ENCODE measurements at places on chromosomes 1 and 21.

DNA sequence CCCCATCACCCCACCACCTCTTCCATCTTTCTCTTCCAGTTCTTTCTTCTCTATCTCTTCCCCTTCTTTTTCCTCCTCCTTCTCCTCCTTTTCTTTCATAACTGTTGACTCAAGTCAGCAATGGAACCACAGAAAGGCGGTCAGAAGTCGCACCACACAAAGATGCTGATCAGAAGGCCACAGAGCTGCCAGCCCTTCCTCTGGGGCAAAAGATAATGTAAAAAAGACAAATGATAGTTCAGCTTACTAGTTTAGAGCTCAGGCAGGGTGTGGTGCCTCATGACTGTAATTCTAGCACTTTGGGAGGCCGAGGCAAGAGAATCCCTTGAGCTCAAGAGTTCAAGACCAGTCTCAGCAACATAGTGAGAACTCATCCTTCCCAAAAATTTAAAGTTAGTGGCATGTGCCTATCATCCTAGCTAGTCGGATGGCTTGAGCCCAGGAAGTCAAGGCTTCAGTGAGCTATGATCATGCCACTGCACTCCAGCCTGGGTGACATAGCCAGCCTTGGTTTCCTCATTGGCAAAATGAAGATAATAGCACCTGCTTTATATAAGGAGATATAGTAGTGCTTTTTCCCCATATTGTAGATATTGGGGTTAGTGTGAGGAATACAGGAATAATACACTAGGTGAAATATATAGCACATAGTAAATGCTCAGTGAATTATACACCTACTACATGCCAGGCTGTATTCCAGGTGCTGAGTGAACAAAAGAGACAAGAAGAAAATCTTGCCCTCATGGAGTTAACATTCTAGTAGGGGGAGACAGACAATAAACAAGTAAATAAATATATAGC is 12.5 kb upstream of the IGSF3 start:
- no peak for DNase-seq

GRCh38 chr1:33255347-33256220 is 708 bp upstream of the ZNF362 start:
- peak; percentile 64 for DNase-seq

GRCh38 chr21:26365849-26366248 is 195.3 kb upstream of the APP start:
- no peak for DNase-seq

GRCh38 chr1:62823556-62823955 is 39.6 kb downstream of the ATG4C start:
- DNase-seq, result no peak

GRCh38 chr21:14115646-14116045 is 95.1 kb downstream of the LIPI start:
- DNase-seq, result no peak

DNA sequence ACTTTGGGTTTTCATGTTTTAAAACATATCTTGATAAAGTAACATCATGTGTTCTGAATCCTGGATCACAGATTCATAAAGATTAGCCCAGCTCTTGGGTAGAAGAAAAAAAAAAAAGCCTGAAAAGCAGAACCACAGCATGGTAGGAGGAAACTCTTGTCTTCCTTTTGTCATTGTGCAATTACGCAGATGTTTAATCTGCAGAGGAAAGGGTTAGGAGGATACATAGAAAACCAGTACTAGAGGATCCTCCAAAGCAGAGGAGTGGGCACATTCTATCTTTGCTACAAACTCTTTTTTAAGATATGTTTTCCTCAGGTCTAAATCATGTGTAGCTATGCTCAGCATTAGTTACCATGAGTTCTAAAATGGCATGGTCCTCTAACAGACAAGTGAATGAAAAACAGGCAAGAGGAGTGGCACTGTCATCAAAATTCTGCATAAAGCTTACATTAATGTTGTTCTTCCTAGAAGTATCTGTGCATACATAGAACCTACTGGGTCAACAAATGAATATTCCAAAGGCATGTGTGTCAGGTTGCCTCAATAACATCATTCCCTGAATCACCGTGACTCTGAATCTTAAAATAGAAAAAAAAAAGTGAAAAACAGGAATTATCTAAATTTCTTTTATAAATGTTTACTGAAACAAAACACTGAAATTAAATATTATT is 107.0 kb downstream of the NME7 start:
- DNase-seq, result no peak

DNA sequence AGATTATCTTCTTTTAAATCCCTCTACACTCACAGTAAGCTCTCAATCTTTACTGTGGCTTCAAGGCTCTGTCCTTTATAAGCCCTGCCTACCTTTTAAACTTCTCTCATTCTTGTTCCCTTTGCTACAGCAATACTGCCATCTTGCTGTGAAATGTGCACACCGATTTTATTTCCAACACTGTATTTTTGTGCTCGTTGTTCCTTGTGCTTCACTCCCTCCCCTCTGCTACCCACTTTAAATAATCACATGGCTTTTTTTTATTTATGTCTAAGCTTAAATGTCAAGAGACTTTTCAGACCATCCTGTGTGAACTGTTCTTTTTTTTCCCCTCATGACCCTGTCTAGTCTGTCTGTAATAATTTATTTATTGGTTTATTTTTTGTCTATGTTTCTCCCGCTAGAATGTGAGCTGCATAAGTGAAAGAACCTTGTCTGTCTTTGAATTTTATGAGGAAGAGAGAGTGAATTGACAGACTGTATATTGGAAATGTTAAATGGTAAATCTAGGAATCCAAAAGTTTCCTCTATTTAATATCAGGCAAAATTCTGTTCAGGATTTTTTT is 45.7 kb downstream of the ABCD3 start:
- no peak for DNase-seq

- DNase-seq, result no peak
These were observed 4.2 kb downstream of the LGR6 start for GRCh38 chr1:202197653-202198365.

- no peak for DNase-seq
These were observed 9.0 kb downstream of the CLDN19 start for GRCh38 chr1:42730988-42731387.

All from natural killer cell treated with Interleukin-12 subunit alpha and Interleukin-12 subunit beta and Interleukin-15 and Interleukin-18, amount 100 ng/mL, for 72 hours (primary cell).